ENCODE measurements at places on chromosomes 2 and 18.

GRCh38 chr18:12253027-12253426, 1.1 kb upstream of the CIDEA start:
- no peak for DNase-seq

GRCh38 chr2:120766470-120767351, 31.0 kb downstream of the GLI2 start:
- DNase-seq, result no peak

GRCh38 chr2:42199626-42200025, 30.5 kb downstream of the EML4 start:
- no peak for DNase-seq

DNA sequence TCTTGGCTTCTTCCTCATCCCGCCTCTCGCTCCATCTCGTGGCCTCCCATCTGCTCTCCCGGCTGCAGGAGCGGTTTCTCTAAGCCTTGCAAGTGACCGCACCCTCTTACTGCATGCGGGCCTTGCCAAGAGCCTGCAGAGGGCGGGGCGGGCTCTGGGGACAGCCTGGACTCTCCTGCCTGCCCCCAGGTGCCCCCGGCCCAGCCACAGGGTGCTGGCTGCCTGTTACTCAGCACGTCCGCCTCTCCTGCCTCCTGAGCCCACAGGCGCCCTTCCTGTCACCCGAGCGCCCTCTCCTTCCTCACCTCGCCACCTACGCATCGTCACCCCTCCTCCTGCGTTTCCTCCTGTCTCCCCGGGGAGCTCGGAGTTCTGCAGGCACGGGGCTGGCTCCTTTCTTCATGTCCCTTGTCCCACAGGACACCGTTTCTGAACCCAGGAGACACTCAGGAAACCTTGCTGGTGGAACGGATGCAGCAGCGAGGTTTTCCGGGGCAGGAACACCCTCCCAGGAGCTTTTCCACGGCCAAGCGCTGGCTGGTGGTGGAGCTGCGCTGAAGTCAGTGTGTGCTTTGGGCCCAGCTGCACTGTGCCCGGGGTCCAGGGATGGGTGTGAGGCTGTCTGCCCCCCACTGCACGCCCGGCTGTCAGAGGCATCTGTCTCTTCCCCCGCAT, 28.5 kb downstream of the HPCAL1 start:
- peak; percentile 91 for DNase-seq

DNA sequence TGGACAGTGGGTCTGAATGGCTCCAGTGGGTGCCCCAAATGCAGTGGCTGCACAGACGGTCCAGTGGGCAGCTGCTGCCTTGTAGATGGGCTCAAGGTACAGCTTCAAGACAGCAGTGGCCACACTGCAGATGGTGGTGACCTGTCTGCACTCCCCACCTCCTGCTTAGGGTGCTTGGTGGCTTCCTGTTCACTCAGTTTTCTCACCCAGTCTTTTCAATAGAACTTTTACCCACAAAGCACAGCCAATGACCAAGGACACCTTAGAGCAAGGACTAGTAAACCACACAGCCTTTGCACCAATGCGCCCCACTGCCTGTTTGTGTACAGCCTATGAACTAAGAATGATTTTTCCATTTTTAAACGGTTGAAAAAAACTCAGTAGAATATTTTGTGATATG, 34.9 kb downstream of the MEX3C start:
- no peak for DNase-seq

GRCh38 chr18:12686100-12686499, 16.4 kb downstream of the CEP76 start:
- DNase-seq, result no peak
